ENCODE measurements at places on chromosomes 2 and 18. TPM values are rescaled to one million over a fixed set of nuclear protein-coding genes. Genes with fewer than 3 reads are reported as not detected.

GPR35 gene
- 49.4 TPM for total RNA-seq

- no peaks in the 10 kb centered on the region for H3K27me3 ChIP-seq
- peaks cover 11% of the 10 kb centered on the region for H3K4me1 ChIP-seq
- DNase-seq = no peak
Measured at GRCh38 chr2:195652911-195653310, 4.1 kb upstream of the SLC39A10 start.

DNA sequence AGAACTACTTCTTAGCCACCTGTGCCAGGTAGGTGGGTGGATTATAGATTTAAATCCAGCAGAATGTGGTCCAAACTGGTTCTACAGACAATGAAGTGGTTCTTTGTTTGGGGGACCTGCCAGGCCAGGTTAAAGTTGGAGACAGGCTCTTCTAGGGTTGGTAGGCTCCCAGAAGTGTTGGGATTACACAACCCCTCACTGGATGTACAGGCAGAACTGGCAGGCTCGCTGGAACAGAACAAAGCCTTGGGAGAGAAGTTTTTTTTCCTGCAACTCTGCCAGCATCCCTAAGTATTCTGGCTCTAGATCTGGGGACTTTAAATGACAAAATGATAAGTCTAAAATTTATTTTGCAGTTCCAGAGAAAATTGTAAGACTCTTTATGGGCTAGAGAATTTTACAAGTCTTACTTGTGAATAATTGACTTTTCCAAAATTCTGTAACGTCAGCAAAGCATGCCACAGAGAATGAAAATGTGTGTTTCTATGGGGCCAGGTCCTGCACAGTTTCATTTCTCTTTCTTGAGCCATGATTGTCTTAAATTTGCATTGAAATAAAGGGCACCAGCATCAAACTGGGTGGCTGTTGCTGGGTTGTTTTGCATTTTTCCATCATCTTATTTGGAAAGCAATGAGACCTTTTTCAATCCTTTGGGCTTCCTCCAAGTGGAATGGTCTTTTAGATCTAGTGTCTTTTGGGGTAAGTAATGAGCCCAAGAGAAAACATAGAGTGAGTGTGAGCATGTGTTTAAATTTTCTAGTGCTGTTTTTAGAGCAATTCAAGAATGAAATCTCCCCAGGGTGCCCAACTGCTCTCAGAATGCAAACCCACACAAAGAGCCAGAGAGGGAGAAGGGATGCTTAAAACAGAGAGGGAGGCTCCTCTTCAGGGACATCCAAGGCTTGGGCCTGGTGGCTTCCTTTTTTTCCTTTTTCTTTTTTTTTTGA lies 32.4 kb upstream of the ATL2 start:
- peak overlapping the region; percentile 82 for H3K27ac ChIP-seq
- H3K4me3 ChIP-seq = no peak overlapping the region
- H3K36me3 ChIP-seq = peaks cover 6% of the 10 kb centered on the region
- peaks cover 46% of the 10 kb centered on the region for H3K4me1 ChIP-seq
- H3K27me3 ChIP-seq = no peaks in the 10 kb centered on the region
- peak; percentile 67 for DNase-seq

- no peak for DNase-seq
- H3K4me3 ChIP-seq = no peak overlapping the region
- H3K27me3 ChIP-seq = no peaks in the 10 kb centered on the region
- no peak overlapping the region for H3K27ac ChIP-seq
- H3K4me1 ChIP-seq = peaks cover 37% of the 10 kb centered on the region
Measured at GRCh38 chr18:34936772-34937171, 104.4 kb upstream of the MAPRE2 start.

DNA sequence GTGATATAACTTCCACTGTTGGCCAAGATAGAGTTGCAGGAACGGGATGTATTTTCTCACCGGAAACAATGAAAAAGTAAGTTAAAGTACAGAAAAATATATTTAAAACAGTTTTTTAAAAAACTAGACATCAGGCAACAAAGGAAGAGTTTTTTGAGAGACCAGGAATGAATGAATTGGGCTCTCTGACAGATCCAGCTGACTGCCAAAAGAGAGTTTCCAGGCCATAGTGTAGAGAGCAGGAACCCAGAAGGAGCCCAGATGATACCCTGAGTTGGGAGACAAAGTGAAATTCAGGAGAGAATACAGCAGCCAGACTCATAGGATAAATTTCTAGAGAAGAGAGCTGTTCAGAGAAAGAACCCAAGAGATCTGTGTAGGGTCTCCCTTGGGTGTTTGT lies 362.6 kb upstream of the SMIM21 start:
- no peak overlapping the region for H3K4me3 ChIP-seq
- no peak for DNase-seq
- no peaks in the 10 kb centered on the region for H3K27me3 ChIP-seq
- no peaks in the 10 kb centered on the region for H3K36me3 ChIP-seq

DNA sequence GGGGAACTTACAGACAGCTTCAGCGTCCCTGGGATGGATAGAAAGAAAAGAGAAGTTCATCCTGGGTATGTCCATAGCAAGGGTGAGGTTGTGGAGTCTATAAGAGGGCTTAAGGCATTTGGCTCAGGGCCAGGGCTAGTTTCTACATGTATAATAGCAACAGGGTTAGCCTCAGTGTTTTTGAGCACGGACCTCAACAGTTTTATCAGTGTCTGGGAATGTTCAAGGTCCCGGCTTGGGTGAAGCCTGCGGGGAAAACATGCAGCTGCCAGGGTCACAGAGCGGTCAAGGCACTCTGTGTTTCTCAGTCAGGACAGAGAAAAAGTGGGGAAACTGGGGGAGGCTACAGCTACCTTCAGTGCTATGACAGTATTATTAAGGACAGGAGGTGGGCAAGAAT lies 427.7 kb upstream of the HS6ST1 start:
- H3K27ac ChIP-seq = peak overlapping the region; percentile 36
- H3K27me3 ChIP-seq = no peaks in the 10 kb centered on the region
- H3K4me3 ChIP-seq = peak overlapping the region; percentile 28
- peaks cover 9% of the 10 kb centered on the region for H3K4me1 ChIP-seq

GRCh38 chr2:57965219-57965618 lies 81.4 kb upstream of the VRK2 start:
- no peaks in the 10 kb centered on the region for H3K27me3 ChIP-seq
- H3K27ac ChIP-seq = no peak overlapping the region
- H3K4me3 ChIP-seq = no peak overlapping the region
- H3K36me3 ChIP-seq = no peaks in the 10 kb centered on the region
- no peak for DNase-seq
- no peaks in the 10 kb centered on the region for H3K4me1 ChIP-seq

DNA sequence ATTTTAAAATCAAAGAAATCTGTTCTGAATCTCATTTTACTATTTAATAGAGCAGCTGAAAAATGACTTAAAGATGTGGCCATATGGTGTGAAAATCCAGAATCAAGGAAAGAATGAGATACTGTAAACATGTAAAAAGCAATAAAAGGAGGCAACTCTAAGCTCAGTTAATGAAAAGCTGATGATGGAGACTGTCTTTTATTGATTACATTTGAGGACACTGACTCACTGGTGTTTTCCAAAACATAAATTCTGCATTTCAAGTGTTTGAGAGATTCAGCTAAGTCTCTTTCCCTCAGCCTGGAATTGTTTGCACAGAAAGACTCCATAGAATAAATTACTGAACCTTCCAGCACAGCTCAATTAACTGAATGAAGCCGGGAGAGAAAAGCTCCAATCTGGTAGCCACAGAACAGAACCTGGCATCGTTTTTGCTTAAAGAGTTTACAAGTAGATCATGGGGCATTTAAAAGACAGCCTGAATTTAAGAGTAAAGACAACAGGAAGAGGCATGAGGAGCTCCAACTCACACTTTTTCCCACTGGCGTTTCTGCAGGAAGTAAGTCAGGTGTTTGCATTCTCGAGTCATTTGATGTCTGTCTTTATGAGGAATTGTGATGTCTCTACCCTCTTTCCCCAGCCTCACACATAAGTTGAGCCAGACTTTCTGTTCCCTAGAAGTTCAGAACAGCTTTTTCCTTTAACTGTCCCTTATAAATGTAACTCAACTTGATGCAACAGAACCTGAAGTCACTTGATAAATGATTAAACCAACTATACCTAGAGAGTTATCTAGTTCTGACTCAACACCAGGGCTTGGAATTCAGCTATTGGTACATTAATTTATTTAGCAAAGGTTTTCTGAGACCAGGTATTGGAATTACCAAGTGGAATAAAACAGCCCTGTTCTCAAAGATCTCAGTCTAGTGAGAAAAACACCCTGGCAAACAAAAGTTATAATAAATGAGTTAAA lies 53.3 kb downstream of the FTCDNL1 start:
- peaks cover 19% of the 10 kb centered on the region for H3K4me1 ChIP-seq
- H3K4me3 ChIP-seq = peak overlapping the region; percentile 13
- H3K27me3 ChIP-seq = no peaks in the 10 kb centered on the region
- peak overlapping the region; percentile 35 for H3K27ac ChIP-seq
